ENCODE measurements at places on chromosomes 4 and X. TPM values are rescaled to one million over a fixed set of nuclear protein-coding genes. Genes with fewer than 3 reads are reported as not detected.

DNA sequence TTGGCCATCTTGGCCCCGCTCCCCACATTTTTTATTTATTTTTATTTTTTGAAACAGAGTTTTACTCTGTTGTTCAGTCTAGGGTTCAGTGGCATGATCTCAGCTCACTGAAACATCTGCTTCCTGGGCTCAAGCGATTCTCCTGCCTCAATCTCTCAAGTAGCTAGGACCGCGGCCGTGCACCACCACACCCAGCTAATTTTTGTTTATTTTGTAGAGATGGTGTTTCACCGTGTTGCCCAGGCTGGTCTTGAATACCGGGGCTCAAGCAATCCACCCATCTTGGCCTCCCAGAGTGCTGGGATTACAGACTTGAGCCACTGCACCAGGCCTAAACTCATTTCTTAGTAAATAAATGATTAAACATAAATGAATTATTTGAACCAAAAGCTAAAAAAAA lies 322.0 kb upstream of the LCORL start:
- DNase-seq: no peak

The STS gene
- 5.0 TPM for total RNA-seq

DNA sequence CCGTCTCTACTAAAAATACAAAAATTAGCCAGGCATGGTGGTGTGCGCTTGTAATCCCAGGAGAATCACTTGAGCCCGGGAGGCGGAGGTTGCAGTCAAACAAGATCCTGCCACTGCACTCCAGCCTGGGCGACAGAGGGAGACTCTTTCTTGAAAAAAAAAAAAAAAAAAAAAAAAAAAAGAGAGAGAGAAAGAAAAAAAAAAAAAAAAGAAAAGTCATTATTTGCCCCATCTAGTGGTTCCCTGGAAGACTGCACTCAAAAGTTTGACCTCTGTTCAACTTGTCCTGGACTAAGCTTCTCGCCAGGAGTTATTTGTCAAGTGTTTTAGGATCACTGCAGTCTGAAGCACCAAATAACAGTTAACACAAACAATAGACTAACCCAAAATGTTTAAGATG lies 45.3 kb upstream of the KCTD8 start:
- DNase-seq: no peak

The FGA gene
- total RNA-seq: not detected

The GLRA3 gene
- total RNA-seq: not detected

DNA sequence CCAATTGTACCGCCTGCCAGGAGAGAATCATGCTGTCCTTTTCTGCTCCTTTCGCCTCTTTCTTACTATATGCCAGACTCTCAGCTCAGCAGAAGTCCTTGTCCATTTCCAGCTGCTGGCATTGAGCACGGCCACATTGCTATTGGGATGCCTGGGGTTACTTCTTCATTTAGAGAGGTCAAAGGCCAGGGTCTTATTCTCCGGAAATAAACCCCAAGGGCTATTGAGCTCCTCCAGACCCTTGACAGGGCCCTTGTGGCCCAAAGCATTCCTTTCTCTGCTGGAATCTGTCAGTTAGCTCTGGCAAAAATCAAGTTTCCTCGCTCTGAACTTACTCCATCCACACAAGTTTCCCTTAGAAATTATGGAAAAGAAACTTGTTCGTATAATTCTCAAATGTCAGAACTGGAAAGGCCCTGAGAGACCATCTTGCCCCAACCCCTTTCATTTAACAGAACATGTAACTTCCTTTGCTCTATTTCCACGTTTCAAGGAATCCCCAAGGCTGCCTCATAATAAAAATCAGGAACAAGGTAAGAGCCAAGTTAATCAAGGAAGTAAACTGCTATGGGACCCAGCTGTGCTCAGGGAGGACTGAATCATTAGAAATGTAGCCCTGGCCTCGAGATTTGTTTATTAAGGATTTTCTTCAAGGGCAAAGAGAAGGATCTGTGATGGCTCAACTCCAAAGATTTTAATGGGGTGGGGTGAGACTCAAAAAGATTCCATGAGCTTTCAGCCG lies 11.8 kb downstream of the AKAP4 start:
- DNase-seq: no peak

- no peak for DNase-seq
Measured at GRCh38 chrX:49848275-49848674, 19.2 kb downstream of the PAGE4 start.

The CT47B1 gene
- not detected for total RNA-seq

- DNase-seq: no peak
Measured at GRCh38 chr4:55439023-55439422, 43.3 kb downstream of the TMEM165 start.

DNA sequence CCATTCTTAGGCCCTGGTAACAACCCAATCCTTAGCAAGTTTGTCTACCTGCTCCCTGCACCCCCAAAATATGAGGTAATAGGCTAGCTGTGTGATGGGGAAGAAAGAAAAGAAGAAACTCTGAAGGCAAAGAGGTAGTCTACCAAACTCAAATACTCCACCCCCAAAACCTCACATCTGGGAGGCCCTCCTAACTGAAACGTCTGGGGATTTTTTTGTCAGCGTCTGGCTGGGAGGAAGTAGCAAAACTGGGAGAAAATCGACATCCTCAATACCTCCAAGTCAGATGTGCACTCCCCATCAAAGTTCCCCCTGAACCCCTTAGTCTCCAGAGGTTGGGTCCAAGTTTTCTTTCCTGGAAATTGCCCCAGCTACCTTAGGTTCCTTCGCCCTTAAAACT lies 1.0 kb downstream of the LAMP2 start:
- no peak for DNase-seq

GRCh38 chrX:56233100-56233499 lies 944 bp downstream of the KLF8 start:
- DNase-seq: no peak

DNA sequence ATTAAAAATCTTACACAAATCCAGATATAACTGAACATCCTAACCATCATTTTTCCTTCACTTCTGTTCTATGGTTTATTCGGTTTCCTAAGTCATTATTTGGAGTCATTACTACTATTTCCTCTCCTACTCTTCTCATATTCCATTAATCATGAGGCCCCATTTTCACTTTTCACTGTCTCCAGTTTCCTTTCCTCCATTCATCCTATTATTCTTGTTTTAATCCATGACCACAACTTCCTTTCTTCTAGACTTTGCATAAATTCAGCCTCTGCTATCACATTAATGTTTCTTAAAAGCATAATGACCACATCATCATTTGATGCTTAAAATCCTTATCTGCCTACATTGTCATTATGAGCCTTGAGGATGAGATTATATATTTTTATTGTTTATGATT lies 555.0 kb upstream of the NDST4 start:
- no peak for DNase-seq

The SPACA5 gene
- total RNA-seq: not detected

DNA sequence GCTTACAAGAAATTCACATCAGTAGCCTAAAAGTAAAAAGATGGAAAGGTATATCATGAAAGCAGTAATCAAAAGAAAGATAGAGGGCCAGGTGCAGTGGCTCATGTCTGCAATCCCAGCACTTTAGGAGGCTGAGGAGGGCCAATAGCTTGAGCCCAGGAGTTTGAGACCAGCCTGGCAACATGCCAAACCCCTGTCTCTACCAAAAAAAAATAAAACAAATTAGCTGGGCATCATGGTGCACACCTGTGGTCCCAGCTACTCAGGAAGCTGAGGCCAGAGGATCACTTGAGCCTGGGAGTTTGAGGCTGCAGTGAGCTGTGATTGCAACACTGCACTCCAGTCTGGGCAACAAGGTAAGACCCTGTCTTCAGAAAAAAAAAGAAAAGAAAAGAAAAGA lies 55.5 kb downstream of the GSPT2 start:
- DNase-seq: no peak

The ATP1B4 gene
- not detected for total RNA-seq

The HAUS7 gene
- 18.5 TPM for total RNA-seq

- DNase-seq: no peak
Measured at GRCh38 chr4:90883519-90883918, 756.3 kb downstream of the CCSER1 start.

DNA sequence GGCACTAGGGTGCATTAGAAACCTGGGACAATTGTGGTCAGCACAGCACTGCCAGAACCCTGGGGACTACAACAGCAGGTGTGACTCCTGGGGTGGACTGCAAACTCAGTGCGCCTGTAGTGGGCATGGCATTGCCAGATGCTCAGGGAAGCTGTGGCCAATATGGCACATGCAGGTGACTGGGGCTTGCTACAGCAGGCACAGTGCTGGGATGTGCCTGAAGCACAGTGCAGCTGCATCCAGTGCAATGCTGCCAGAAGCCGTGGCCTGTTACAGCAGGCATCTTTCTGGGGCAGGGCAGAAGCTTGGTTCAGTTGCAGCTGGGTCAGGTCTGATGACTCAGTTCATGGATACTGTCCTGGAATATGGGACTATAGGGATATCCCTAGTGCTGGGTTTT lies 445.8 kb downstream of the CCSER1 start:
- DNase-seq: no peak

The TEX11 gene
- not detected for total RNA-seq

- DNase-seq: no peak
Measured at GRCh38 chr4:188287169-188287894, 148.1 kb downstream of the TRIML1 start.

- no peak for DNase-seq
Measured at GRCh38 chrX:46927718-46928117, 15.5 kb downstream of the JADE3 start.

GRCh38 chrX:24148535-24149350 lies 786 bp upstream of the ZFX start:
- no peak for DNase-seq

The ASMT gene
- total RNA-seq: not detected

The ARAP2 gene
- total RNA-seq: 2.8 TPM

The PRKG2 gene
- total RNA-seq: 0.05 TPM

The TCEAL6 gene
- total RNA-seq: not detected

GRCh38 chr4:47643845-47644244 lies 158.8 kb downstream of the ATP10D start:
- DNase-seq: no peak

- DNase-seq: no peak
Measured at GRCh38 chr4:112560084-112560483, 44.1 kb upstream of the NEUROG2 start.

The GDI1 gene
- total RNA-seq: 85.2 TPM

DNA sequence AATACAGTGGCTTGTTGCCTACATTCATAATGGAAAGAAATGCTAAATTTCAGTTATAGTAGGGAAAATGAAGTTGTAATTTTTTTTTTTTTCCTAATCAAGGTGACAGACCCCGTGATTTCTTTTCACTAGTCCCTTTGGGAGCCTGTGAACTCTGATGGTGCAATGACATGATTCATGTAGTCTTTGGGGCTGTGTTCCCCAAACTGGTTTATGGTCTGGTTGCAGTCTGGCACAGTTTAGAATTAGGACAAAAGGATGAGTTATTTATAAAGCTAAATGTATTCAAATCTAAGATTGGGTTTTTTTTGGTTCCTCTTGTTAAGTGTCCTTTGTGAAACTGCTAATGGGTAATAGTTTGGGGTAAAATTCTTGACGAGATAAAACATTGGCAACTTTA lies 66.0 kb downstream of the REPS2 start:
- DNase-seq: no peak

GRCh38 chrX:48782795-48783194 lies 3.6 kb upstream of the GATA1 start:
- no peak for DNase-seq

GRCh38 chrX:154051201-154051810 lies 31.6 kb upstream of the IRAK1 start:
- DNase-seq: no peak

GRCh38 chr4:113556382-113557134 lies 205.0 kb downstream of the CAMK2D start:
- DNase-seq: no peak

The WDFY3 gene
- 41.0 TPM for total RNA-seq

DNA sequence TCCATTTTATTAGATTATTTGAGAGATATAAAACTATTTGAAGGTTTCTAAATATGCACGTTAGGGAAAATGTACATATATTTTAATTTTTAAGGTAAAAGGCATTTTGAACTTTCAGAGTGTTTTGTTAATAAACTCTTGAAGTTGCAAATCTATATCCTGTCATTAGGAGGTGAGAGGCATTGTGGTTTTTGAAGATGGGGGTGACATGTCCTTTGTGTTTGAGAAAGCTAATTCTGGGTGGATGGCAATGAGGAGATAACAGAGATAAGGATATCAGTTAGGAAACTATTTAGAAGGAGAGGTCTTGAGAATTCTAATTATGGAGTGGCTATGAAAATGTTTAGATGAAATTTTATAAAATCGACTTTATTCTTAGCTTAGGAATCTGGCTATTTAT lies 6.1 kb downstream of the STIM2 start:
- DNase-seq: no peak

DNA sequence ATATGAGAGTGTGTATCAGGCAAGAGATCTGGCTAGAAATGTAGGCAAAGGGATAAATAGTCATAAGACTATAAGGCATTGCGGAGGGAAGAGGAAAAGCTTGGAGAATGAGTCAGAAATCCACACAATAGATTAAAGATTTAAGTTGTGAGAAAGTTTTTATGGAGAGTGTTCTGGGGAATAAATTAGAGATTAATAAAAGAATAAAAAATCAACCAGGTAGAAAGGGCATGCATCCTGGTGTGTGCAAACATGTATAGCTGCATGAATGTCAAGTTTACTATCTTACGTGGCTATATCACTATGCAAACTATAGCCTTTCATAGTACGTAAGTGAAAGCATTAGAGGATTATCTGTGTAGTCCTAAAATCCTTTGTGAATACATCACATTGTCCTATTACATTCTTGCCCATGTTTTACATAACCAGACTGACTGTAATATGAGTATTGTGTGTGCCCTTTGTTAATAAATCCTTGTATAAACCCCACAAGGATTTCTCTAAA lies 36.9 kb downstream of the SNCA start:
- no peak for DNase-seq

DNA sequence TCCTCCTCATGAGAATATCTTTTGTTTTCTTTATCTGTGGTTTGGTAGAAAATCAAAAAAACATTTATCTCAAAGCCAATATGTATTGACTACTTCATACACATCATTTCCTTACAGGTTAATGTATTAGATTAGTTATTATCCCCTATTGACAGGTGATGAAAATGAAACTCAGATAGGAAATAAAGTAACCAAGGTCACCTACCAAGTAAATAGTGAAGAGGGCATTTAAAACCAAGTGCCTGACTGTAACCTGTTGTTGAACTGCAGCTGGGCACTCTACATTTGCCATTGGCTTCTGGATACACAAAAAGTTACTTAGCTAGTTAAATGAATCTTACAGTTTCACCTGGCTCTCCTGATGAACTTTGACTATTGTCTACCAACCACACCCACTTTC lies 41.4 kb upstream of the CTSO start:
- no peak for DNase-seq

The MAGEA10 gene
- total RNA-seq: not detected

DNA sequence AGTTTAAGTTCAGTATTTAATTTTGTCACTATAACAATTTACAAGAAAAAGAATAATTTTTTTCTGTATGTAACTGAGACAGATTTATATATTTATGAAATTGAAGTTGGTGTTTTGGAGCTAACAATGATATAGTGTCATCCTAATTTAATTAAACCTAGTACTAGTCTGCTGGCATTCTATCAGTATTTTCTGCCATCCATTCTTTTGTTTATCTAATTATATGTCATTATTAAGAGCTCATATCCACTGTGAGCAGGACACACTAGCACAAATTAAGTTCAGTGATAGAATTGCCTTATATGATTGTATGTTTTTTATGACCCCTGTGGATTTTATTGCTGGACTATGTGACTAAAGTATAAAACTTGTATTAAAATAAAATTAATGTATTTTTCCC lies 996.5 kb downstream of the CCSER1 start:
- DNase-seq: no peak
